ENCODE measurements at places on chromosomes 16 and 17.

DNA sequence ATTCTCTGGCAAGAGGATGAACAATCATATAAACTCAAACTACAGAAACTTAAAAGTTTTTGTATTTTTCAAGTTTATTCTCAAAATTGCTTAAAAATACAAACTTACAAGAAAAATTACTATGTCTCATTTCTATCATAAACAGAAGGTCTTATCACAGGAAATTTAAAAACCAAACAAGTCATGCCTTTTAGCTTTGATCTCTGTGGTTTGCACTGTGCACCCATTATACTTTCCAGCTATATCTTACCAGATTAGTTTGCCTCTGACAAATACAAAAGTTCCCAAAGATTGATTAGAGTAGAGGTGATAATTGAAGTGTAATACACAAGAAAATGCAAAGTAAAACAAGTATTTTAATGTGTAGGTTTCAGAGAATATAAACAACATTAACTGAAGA lies 117.4 kb downstream of the MYO1D start:
- no peak for DNase-seq

- no peak for DNase-seq
These were observed 570 bp upstream of the CFDP1 start for GRCh38 chr16:75433732-75434413.

- no peak for DNase-seq
These were observed 77.3 kb downstream of the WIPI1 start for GRCh38 chr17:68379692-68380677.

- peak; percentile 94 for DNase-seq
These were observed at the start of gene NDUFB10 for GRCh38 chr16:1959269-1960039. Gene NDUFB10 (plus strand): TSS chr16:1959538. CDS start chr16:1959625, 87 bp downstream.

- DNase-seq: no peak
These were observed 371.0 kb downstream of the RBFOX1 start for GRCh38 chr16:7703672-7704071.

GRCh38 chr16:24694931-24695330 lies 34.5 kb upstream of the TNRC6A start:
- DNase-seq: no peak

DNA sequence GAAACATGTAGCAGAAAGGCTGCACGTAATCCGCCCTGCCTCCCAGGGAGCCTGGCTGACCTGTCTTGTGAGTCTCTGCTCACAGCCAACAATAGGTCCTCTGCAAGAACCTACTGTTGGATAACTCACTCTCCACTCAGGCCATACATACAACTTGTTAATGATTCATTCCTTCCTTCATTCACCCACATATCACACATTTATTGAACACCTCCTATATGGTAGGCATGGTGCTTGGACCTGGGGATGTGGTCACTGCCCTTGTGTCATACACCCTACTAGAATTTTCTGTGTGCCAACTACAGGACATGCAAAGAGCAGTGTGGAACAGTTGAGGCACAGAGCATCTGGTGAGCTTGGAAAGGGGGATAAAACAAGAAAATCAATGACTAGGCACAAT lies 28.1 kb upstream of the HNF1B start:
- DNase-seq: no peak

GRCh38 chr16:90007015-90007414 lies 12.2 kb downstream of the DBNDD1 start:
- no peak for DNase-seq

- no peak for DNase-seq
These were observed 169.2 kb downstream of the HAPSTR1 start for GRCh38 chr16:9260666-9261065.

- DNase-seq: no peak
These were observed 82.1 kb downstream of the ZNF423 start for GRCh38 chr16:49773534-49774475.

DNA sequence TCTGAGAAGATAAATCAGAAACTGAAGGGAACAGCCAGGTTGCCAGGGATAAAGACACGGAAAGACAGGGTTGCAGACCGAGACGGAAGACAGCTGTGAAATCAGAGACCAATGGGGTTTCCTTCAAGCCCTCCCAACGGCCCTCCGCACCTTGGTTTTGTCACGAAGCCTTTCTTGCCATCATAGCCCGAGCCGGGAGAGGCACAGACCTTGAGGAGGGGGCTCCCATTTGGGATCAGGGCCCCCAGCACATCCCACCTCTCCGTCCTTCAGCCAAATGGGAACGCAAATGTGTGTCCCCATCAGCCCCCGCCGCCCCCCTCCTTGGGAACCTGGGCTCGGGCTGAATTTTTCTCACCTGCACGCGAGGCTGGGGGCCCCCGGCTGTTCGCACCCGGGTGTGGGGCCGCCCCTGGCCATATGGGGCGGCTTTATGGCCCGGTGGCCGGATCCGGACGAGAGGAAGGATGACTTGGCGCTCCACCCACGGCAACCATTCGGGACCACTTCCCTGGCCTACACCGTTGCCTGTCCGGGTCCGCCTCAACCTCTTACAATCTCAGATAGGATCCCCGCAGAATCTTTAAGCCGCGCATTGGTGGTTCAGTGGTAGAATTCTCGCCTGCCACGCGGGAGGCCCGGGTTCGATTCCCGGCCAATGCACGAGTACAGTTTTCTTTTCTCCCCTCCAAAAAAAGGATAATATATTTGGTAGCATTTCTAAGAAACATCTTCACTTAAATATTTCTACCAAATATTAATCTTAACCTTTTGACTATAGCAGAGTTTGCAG lies 1.4 kb upstream of the HES7 start:
- DNase-seq: peak; percentile 84

GRCh38 chr16:31464781-31465260 lies 5.5 kb downstream of the ARMC5 start:
- DNase-seq: no peak

- no peak for DNase-seq
These were observed 159.4 kb upstream of the CHMP6 start for GRCh38 chr17:80832266-80832676.

DNA sequence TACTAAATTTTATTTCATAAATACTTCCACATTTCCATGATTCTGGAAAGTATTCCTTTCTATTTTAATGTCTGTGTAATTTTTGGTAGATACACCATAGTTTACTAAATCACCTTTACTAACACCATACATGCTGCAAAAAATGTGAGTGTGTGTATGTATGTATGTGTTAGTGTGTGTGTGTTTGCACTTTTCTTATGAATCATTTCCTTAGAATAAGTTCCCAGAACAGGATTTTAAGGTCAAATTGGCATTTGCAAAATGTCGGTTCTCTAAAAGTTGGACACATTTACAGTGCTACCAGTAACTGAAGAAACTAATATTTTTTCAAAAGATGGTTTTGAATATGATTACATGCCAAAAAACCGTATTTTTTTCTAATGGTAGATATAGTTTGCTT lies 137.1 kb downstream of the CYB561 start:
- no peak for DNase-seq

DNA sequence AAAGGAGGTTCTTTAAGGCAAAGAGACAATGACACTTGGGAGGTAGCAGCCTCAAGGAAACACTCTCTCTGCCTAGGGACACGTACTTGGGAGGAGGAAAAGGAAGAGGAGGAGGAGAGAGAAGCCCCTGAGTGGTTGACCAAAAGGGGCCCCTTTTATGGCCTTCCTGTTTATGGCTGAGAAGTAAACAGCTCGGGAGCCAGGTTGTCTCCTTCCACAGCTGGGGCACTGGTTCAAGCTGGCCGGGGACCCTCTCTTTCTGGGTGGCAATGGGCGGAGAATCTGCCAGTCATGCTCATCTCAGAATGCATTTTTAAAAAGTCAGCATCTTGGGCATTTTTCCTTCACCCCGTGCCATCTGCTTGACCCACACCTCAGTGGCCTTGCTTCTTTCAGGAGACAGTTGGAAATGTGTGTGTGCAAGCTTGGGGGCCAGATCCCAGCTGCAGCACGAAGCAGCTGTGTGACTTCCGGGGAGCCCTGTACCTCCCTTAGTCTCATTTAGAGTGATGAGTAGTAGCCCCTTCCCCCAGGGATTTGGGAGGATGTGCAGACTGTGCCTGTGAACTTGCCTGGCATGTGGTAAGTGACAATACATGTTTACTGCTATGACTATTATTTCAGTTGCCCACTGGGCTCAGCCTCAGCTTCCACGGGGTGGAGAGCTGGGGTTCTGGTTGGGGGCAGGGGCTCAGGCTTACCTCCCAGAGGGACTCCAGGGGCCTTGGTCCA lies 33.8 kb upstream of the SALL1 start:
- no peak for DNase-seq

- DNase-seq: no peak
These were observed 24.7 kb downstream of the CALB2 start for GRCh38 chr16:71383054-71383773.

DNA sequence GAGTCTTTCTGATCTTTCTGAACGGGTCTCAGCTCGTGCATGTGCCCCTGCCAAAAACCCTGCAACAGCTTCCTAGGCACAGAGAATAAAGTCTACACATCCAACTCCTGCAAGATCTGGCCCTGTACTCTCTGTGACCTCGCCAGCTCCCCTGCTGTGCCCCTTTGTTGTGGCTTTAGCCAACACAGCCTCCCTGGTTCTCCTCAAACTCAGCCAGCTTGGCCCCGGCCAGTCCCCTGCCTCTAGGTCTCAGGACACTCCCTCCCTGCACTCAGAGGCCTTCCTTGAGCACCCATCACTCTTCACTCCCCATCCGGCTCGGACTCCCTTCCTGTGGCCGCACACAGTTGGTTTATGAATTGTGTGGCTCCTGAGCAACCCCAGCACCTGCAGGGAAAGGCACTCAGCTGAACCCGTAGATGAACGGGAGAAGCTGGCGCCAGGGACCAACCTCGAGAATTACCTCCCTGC lies 1.4 kb downstream of the CEP131 start:
- no peak for DNase-seq

GRCh38 chr17:45971698-45972141 lies 27.3 kb upstream of the STH start:
- DNase-seq: no peak

DNA sequence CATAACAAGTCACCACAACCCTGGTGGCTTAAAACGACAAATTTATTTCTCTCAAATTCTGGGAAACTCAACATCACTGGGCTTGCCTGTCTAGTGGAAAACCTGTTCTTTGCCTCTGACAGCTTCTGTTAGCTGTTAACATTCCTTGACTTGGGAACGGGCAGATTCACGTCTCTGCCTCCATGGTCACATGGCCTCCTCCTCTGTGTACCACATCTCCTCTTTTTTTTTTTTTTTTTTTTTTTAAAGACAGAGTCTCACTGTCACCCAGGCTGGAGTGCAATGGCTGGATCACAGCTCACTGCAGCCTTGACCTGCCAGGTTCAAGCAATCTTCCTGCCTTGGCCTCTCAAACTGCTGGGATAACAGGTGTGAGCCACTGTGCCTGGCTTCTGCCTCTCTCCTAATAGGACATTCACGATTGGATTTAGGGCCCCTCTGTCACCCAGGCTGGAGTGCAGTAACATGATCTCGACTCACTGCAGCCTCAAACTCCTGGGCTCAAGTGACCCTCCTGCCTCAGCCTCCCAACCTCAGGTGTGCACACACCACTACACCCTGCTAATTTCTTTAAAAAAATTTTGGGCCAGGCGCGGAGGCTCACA lies 11.7 kb upstream of the LLGL1 start:
- no peak for DNase-seq

DNA sequence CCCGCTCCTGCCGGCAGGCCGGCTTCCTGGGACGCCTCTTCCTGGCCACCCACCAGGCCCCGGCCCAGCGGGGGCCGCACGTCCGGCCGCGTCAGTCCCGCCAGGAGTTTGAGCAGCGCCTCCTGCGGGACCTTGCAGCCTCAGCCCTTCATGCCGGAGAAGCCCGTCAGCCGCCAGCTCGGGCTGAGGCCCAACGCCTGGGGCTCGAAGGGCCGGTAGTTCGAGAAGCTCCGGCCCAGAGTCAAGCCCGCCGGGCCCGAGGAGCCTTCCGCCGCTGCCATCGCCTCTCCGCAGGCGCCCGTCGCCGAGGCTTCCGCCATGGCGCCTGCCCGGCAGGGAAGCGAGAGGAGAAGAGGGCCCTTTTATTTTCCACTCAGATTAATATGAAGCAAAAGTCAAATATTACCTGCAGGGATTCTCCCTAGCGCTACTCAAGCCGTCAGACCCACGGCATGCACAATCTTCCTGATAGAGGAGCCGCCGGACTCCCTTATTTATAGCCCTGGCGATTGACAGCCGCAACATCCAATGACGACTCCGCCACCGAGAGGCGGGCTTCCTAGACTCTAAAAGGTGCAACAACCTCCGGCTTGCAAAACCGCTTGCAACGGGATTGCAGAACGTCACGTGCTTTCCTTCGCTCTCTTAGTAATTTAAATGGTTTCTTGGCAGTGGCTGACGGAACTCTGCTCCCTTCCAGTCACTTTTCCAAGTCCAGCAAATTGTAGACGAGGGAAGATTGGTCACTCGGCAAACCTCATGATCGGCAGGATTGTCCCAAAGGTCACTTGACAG lies at the start of gene SEPHS2:
Gene SEPHS2, minus strand, starts transcription at position 467 of the 795 bp plus-strand sequence. Its CDS starts 147 bp downstream, at position 320.
- DNase-seq: peak; percentile 92

- peak; percentile 77 for DNase-seq
These were observed 6.6 kb downstream of the KCNAB3 start for GRCh38 chr17:7922845-7923628.

Data from activated T-cell treated with anti-CD3 and anti-CD28 coated beads for 48 hours (primary cell).